ENCODE measurements at places on chromosomes 4 and X. TPM values are rescaled to one million over a fixed set of nuclear protein-coding genes. Genes with fewer than 3 reads are reported as not detected.

CXCL3 gene
- total RNA-seq, result not detected

LRIT3 gene
- 0.28 TPM for total RNA-seq

ADRA2C gene
- total RNA-seq, result not detected

CT45A5 gene
- total RNA-seq, result not detected

MAPK10 gene
- not detected for total RNA-seq

H2BW2 gene
- total RNA-seq, result not detected

SERPINA7 gene
- total RNA-seq, result not detected

CFI gene
- total RNA-seq, result not detected

ARL9 gene
- total RNA-seq, result 0.20 TPM

CYTL1 gene
- total RNA-seq, result not detected

OTUD6A gene
- total RNA-seq, result not detected

SSX1 gene
- not detected for total RNA-seq

ZNF674 gene
- total RNA-seq, result 5.1 TPM

HMX1 gene
- not detected for total RNA-seq

STAP1 gene
- 19.7 TPM for total RNA-seq

LRAT gene
- total RNA-seq, result not detected

BGN gene
- total RNA-seq, result 0.17 TPM

IL2RG gene
- total RNA-seq, result 518 TPM

STBD1 gene
- 3.0 TPM for total RNA-seq

PCDH10 gene
- total RNA-seq, result not detected

KCTD8 gene
- not detected for total RNA-seq

CNGA1 gene
- not detected for total RNA-seq

STPG2 gene
- total RNA-seq, result not detected

PROM1 gene
- not detected for total RNA-seq

TMEM255A gene
- total RNA-seq, result not detected

IQCM gene
- total RNA-seq, result not detected

SH2D1A gene
- 30.4 TPM for total RNA-seq

MID1 gene
- total RNA-seq, result not detected

BCOR gene
- total RNA-seq, result 49.3 TPM

ASB12 gene
- total RNA-seq, result 0.17 TPM

MND1 gene
- total RNA-seq, result 18.7 TPM

RPA4 gene
- total RNA-seq, result 0.96 TPM

GLRA2 gene
- total RNA-seq, result not detected

MAGEC3 gene
- not detected for total RNA-seq

RTL3 gene
- total RNA-seq, result not detected

CXorf65 gene
- 33.1 TPM for total RNA-seq

TSR2 gene
- 28.7 TPM for total RNA-seq

PDZD4 gene
- 1.5 TPM for total RNA-seq

TSPYL2 gene
- 17.6 TPM for total RNA-seq

PHF8 gene
- total RNA-seq, result 36.6 TPM

CENPVL2 gene
- not detected for total RNA-seq

MAGEA8 gene
- not detected for total RNA-seq

C4orf51 gene
- not detected for total RNA-seq
